GM23338 (cell line): ENCODE measurements at places on chromosomes 3 and 15. TPM values are rescaled to one million over a fixed set of nuclear protein-coding genes. Genes with fewer than 3 reads are reported as not detected.
A peak's percentile ranks its signal among the peaks of the same experiment; 100 is the strongest.

- DNase-seq = no peak
These were observed 225.5 kb upstream of the ST8SIA2 start for GRCh38 chr15:92168066-92168683.

GRCh38 chr15:101013769-101014675 is 94.9 kb downstream of the LRRK1 start:
- DNase-seq = no peak

The GPR171 gene
- total RNA-seq = not detected in 2 replicates

The LSAMP gene
- 1.6 and 2.0 TPM in 2 replicates for total RNA-seq

GRCh38 chr15:59751552-59752413 is 62.7 kb upstream of the BNIP2 start:
- peak; percentile 88 for DNase-seq

DNA sequence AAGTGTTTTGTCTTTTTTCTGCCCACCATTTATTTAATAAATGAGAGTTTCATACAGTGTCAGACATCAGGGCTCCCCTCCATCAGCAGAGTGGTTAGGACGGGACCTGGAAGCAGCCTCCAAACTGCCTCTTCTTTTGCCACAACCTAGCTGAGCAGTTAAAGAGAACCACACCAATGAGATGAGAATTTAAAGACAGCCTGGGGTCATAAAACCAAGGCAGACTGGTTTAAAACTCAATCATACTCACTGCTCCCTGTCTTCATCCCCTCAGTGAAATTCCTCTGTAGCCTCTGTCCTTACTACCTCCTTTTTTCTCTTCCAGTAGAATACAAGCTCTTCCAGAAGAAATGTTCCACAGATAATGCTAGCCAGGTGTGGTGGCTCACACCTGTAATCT is 78.7 kb downstream of the WWTR1 start:
- no peak for DNase-seq

DNA sequence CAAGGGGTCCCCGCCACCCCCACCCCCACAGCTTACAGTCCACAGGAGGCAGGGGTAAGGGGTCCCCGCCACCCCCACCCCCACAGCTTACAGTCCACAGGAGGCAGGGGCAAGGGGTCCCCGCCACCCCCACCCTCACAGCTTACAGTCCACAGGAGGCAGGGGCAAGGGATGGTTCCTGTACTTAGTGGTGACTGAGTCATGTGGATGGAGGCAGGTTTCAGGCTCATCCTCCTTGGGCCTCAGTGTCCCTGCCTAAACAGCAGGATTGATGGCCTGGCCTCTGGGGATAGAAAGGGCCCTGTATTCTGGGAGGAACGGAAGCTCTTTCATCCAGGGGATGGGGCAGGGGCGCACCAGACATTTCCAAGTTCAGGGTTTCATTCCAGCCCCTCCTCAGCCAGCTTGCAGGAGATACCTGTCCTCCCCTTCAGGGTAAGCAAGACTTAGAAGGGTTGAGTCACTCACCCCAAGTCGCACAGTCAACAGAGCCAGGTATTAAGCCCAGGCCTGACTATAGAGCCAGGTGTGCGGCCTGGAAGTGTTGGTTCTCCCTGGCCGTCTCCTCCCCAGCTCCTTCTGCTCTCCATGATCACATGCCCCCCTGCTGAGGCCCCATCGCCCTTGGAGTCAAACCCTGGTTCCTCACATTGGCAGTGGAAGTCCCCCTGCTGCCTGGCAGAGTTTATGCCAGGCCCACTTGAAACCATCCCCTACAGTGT is 12.5 kb downstream of the CSK start:
- DNase-seq = no peak

GRCh38 chr3:104961851-104962250 is 404.9 kb upstream of the ALCAM start:
- no peak for DNase-seq

GRCh38 chr15:81052046-81052445 is 51.3 kb downstream of the TLNRD1 start:
- no peak for DNase-seq

- DNase-seq = no peak
These were observed 113.1 kb upstream of the ABHD17C start for GRCh38 chr15:80581976-80582375.

The IQCH gene
- total RNA-seq = 1.0 and 4.6 TPM in 2 replicates

The OGG1 gene
- 25.4 and 27.6 TPM in 2 replicates for total RNA-seq

The CEP19 gene
- total RNA-seq = 1.6 and 2.3 TPM in 2 replicates

GRCh38 chr3:31580645-31581044 is 47.9 kb downstream of the STT3B start:
- DNase-seq = no peak

DNA sequence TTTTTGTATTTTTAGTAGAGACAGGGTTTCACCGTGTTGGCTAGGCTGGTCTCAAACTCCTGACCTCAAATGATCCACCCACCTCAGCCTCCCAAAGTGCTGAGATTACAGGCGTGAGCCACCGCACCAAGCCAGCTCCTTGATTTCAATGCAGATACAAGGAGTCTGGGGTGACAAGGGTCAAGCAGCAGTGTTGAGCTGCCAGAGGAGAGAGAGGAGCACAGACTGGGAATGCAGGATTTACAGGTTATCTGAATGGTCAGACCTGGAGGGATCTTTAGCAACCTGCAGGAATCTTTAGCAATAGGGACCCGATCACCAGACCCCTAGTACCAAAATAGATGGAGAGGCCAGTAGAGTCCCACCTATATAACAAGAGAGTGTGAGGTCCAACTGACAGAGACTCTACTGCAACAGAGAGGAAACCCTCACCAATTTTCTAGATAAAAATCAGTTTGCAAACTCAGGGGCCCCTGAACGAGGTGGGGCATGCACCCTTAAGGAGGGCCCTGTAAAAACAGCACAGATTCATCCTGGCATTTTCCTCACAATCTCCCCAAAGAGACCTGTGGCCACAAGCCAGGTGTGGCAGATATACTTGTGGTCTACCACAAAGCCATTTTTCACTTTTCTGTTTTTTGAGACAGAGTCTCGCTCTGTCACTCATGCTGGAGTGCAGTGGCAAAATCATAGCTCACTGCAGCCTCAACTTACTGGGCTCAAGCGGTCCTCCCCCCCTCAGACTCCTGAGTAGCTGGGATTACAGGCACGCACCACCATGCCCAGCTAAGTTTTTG is 10.7 kb upstream of the SHISA5 start:
- no peak for DNase-seq

GRCh38 chr3:17301271-17301670 is 416.5 kb downstream of the PLCL2 start:
- DNase-seq = no peak

- no peak for DNase-seq
These were observed 30.9 kb downstream of the PLSCR1 start for GRCh38 chr3:146513386-146514051.

GRCh38 chr3:120471643-120472042 is 20.9 kb upstream of the FSTL1 start:
- no peak for DNase-seq

The SCN11A gene
- total RNA-seq = 0.08 and 0.14 TPM in 2 replicates

GRCh38 chr15:93954985-93955571 is 276.3 kb upstream of the MCTP2 start:
- no peak for DNase-seq

- DNase-seq = no peak
These were observed 9.5 kb downstream of the BTD start for GRCh38 chr3:15611018-15611417.

DNA sequence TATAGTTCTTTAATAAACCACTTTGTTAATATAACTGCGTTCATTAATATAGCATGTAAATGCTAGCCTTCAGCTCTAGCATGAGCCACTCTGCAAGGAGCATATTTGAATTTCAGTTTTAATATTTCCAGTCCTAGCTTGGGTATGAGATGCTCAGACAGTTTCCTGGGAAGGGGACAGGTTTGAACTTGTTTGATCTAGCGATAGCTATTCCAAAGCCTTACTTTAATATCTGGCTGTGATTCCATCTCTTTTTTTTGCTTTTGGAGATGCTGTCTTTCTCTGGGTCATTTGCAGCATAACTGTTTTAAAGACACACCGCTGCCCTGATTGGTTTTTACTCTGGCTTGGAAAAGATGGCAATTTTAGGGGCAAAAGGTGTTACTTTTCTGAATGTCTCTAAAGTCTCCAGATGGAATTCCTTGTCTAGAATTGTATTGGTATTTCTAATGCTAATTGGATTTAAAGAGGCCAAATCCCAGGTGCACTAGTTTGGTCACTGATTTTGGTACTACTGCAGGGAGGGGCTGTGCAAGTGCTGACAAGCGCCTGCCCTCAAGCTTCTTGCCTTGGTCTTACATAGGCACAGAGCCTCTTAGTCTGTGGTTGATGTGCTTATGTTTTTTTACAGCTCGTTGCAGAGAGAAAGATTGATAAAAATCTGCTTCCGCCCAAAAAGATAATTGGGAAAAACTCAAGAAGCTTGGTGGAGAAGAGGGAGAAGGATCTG is 2.8 kb downstream of the NISCH start:
- no peak for DNase-seq

- DNase-seq = no peak
These were observed 112.2 kb upstream of the ABHD17C start for GRCh38 chr15:80582816-80583423.

DNA sequence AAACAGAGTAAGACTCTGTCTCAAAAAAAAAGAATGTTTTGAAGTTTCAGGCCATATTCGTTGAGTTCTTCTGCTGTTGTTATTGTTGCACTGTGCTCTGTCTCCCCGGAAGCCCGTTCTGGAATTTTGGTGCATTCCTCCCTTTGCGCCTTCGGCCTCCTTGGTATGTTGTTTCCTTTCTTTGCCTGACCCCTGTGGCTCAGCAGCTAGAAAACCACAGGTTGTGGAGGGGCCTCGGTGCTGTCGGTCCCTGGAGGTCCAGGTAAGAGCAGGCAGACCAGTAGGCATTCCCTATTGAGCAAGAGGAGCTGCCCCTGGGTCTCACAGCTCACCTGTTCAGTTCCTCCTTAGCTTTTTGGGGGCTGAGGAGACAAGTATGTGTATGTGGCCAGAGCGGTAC is 51.0 kb upstream of the DLG1 start:
- DNase-seq = peak; percentile 70

GRCh38 chr15:92073044-92073785 is 219.7 kb downstream of the SLCO3A1 start:
- DNase-seq = no peak

DNA sequence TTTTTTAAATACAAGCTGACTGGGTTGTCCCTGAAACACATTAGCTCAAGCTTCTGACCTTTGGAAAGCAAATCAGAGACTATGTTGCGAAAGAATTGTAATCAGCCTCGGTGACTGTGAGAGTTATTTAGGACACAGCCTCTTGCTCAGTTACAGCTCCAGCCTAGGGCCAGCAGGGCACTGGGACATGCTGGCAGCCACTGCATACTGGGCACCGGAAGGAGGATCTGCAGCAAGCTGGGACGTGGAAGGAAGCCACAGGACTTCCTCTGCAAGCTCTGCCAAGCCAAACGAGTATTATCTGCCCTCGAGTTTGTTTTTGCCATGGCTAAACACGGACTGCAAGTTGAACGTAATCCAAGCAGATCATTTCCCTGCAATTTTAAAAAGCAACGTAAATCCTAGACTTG is 24.4 kb upstream of the COPG1 start:
- DNase-seq = no peak

DNA sequence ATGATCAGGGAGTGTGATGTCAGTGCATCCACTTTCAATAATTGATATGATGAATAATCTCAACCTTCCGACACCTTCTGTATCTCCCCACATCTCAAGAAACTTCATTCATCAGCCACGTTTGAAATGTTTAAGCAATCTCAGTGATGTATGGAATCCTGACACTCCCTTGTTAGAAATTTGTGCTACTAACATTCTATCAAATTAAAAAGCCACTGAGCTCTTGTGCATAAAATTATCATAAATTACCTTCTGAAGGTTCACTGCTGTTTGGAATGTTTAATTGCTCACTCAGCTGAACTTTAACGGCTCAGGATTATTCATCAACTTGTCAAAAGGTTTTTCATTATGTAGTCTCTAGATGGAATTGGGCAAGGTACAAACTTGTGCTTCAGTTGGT is 108.4 kb upstream of the DPH6 start:
- DNase-seq = no peak

The ANKRD34C gene
- total RNA-seq = not detected in 2 replicates

The SEMA3B gene
- 2.4 and 8.0 TPM in 2 replicates for total RNA-seq

The POTEB2 gene
- total RNA-seq = not detected in 2 replicates

DNA sequence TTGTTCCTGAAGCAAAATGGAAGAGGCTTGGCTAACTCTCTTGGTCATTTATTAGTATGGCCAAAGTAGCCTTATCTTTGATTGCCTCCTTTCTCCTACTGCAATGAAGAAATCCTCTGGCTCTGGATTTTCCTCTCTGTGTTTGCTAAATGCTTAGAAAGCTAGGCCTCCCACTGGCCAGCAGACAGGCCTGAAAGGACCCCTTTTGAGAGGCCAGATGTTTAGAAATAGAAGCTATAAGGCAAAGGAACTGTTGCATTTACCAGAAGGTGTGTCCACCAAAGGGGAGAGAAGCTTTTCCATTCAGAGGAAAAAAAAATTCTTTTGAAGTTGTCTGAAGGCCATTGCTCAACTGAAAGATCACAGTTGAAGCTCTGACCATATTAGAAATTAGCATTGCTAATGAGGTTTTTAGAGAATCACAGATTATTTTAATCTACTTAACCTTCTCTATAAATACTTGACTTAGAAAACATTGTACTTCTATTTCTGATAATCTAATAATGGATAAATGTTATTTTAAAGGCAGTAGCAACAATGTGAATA is 160.8 kb downstream of the SYNPR start:
- DNase-seq = no peak

GRCh38 chr3:23550402-23550801 is 255.4 kb upstream of the UBE2E1 start:
- no peak for DNase-seq

DNA sequence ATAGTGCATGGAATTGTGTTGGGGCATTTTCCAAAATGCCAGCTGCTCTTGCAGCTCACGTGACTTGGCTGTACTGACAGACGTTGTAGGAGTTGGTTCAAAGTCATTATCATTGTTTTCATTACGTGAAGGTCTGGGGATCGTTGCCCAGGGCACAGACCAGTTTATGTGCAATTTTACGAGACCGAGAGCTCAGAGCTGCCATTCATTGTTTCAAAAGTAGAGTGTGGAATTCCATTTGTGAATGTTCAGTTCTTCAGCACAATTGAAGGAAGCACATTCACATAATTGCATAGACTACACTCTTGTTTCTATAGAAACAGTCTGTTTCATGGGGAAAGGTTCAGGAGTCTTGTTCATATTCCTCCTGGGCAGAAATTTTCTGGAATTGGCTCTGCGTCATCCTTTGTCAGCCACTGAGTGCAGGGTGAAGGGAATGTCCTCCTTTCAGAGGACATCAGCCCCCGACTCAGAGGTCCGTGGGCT is 54.5 kb downstream of the GABRG3 start:
- DNase-seq = no peak

- no peak for DNase-seq
These were observed 104.5 kb downstream of the TFG start for GRCh38 chr3:100813828-100814227.

DNA sequence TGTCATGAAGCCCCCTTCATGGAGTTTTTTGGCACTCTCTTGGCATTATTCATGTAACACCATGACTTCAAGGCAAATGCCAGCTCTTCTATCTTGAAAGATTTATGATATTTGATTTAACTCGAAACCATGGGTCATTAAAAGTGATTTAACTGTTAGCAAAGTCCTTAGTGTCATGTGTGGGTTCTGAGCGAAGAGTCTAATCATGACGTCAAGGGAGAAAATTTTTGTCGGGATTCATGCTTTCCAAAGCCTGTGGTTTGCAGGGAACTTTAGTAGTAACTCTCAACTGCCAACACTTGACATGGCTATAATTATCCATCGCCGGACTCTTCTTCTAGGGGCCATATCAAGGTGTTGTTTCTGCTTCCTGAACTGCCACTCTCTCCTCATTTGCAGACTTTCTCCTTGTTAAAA is 11.5 kb downstream of the GXYLT2 start:
- no peak for DNase-seq

GRCh38 chr15:59622289-59622688 is 10.7 kb downstream of the GCNT3 start:
- peak; percentile 79 for DNase-seq

- DNase-seq = no peak
These were observed 127.6 kb downstream of the ARNT2 start for GRCh38 chr15:80531796-80532195.

The EHHADH gene
- total RNA-seq = 5.1 and 6.0 TPM in 2 replicates
